ENCODE measurements at places on chromosomes 5 and 9.

- DNase-seq = no peak
Measured at GRCh38 chr5:132999246-132999645, 27.1 kb downstream of the ZCCHC10 start.

DNA sequence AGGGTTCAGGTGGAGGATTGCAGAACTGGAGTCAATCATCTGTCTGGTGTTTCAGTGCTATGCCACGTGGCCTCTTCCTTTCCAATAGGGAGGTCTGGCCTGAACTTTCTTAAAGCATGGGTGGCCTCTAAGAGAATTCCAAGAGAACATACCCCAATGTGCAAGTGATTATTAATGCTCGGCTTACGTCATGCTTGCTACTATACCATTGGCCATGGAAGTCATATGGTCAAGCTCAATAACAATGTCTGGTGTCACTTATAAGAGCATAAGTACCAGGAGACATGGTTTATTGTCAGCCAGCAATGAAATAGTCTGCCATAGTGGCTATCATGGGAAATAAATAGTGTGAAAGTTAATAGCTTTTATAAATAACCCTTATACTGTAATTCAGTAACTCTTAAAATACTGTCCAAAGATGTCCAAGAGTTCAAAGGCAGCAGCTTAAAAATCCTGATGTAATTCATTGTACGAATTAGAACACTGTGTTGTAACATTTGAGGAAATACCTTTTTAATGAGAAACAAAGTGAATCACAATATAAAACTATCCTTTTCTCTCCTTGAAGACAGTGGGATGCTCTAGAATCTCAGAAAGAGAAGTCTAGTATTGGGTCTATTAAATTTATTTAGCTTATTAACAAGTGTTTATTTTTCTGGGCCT is 355.4 kb upstream of the PRR16 start:
- no peak for DNase-seq

- peak; percentile 29 for DNase-seq
Measured at GRCh38 chr5:78591138-78591612, 57.4 kb downstream of the LHFPL2 start.

DNA sequence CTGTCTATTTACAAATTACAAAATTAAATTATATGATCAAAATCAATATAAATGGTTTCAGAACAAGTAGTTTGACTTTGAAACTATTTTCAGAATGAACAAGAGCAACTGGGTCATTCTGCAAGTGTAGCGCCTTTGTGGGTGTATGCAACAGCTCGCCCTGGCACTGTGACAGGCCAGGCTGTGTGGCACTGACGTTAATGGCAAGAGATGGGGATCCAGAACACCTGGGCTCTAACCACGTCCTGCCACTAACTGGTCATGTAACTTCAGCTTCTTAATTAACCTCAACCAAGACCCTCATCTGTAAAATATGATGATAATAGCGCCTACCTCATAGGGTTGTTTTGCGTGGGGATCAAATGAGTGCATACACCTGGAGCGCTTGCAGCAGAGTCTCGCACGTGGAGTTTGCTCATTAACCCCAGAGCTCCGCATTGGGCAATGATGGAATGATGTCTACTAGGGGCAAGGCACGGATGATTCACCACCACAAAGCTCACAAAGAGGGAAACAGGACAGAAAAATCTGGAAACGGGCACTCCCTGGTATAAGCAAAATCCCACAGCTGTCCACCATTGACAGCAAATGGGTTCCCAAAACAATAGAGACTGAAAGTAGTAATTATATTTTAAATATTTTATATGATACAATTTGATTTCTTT is 639.4 kb downstream of the SEMA5A start:
- no peak for DNase-seq

- peak; percentile 30 for DNase-seq
Measured at GRCh38 chr5:882253-883183, 10.1 kb downstream of the BRD9 start.

GRCh38 chr5:28807195-28807729 is 1768.9 kb upstream of the CDH9 start:
- no peak for DNase-seq

GRCh38 chr9:35519692-35520363 is 29.9 kb downstream of the RUSC2 start:
- DNase-seq = peak; percentile 45

DNA sequence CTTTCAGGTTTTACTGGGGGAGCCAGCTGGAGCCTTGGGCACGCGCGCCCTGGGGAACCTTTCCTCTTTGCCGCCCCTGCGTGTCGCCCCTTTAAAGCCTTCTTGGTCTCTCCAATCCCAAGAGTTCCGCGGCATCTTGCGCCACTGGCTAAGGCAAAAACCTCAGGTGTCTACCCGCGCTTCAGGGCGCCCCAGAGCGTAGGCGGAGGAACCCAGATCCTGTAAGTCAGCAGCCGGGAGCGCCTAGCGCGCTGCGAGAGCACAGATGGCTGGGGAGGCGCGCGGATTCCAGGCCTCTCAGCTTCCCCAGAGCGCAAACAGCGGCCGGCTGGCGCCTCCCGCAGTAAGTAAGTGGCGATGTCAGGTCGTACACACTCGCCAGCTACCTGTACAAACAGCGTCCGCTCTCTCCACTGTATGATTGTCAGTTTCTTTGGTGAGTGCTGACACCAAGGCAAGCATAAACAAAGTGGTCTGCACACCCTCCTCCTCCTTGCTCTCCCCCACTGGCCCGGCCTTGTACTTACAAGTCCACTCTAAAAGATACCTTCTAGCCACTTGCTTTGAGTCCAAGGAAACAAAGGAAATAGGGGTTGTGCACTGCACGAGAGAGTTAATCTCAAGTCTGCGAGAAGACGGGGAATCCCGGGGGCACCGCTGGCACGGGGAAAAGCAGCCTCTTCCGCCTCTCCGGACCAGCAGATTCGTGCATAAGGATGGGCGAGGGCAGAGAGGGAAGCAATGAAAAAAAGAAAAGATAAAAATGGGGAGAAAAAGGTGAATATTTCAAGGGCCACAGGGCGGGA is 2.9 kb downstream of the HTR1A start:
- no peak for DNase-seq

DNA sequence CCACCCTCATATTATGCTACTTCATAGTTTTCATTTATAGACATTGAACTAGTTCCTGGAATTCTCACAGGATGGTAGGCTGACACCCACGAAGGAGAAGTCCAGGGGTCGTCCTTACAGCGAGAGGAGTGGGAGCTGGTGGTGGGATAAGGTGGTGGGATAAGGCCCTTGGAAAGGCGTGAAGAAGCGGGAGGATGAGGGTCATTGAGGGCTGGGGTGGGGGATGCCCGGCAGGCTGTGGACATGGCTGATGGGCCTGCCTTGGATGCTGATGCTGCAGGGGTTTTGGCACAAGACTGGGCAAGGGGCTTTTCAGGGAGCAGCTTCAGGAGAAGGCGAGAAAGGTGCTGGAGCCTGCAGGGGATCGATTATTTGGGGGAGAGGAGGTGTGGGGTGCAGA is 9.4 kb downstream of the DAB2IP start:
- DNase-seq = no peak

All from NB4 (cell line).